ENCODE measurements at places on chromosomes 12 and 14.

DNA sequence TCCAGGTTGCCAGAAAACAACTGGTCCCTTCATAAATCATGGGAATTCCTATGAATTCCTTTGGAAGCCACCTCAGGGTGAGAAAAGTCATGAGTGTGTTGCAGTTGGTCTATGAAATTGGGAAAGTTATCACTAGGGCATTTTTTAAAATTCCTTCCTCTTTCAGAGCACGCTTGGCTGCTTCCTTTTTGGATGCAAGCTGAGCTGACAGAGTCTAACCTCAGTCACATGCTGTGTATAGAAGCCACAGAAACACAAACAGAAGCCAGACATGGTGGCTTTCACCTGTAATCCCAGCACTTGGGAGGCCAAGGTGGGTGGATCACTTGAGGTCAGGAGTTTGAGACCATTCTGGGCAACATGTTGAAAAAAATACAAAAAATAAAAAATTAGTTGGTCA lies 21.7 kb upstream of the HELB start:
- DNase-seq = peak; percentile 54

DNA sequence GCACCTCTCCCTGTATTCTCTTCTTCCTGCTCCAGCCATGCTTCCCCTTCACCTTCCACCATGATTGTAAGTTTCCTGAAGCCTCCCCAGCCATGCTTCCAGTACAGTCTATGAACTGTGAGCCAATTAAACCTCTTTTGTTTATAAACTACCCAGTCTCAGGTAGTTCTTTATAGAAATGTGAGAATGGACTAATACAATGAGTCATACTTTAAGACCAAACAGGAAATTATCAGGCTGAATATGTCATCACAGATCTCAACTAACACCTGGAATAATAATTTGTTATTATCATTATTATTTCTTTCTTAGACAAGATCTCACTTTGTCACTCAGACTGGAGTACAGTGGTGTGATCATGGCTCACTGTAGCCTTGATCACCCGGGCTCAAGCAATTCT lies 85.4 kb downstream of the KCNMB4 start:
- DNase-seq = no peak

DNA sequence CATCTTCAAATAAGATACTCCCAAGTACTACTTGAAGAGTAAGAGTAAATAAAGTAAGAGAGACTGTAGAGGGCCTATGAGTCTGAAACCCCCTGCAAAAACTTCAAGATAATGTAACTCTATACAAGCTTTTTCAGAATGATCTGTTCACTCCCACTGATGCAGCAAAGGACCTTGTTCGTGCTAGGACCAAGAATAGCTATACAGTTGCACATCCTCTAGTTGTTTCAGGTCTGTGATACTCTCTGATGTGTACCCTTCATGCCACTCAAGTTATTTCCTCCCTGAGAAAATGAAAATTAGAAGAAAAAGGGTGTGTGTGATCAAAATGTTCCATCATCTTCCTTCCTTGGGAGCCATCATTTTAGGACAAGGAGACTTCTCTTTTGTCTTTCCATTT lies 204.4 kb downstream of the ALX1 start:
- DNase-seq = no peak

DNA sequence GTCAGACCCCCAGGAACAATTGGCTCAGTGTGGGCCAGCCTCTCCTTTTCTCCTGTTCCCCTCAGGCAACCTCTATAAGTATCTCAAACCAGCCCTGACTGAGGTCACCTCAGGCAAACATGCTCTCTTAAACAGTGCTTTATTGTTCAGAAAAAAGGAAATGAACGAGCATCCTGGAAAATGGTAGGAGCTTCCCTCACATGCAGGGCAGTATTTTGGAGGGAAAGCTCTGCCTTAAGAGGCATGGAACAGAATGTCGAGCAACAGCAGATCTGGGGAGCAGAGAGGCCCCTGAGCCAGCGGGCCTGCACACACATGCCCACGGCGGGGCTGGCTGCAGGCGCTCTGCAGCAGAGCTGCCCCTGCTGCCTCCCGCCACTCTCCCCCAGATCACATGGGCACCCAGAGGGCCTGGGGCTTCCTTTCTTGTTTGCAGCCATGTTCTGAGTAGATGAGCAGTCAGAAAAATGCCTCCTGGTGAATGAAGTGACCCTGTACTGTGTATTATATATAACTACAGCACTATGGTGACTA lies 42.0 kb downstream of the MOK start:
- no peak for DNase-seq

- no peak for DNase-seq
Measured at GRCh38 chr12:110844551-110845338, 2.0 kb upstream of the CCDC63 start.

GRCh38 chr14:53450871-53451270 lies 297.7 kb upstream of the DDHD1 start:
- DNase-seq = no peak

GRCh38 chr12:107302649-107303341 lies 209.4 kb upstream of the CRY1 start:
- no peak for DNase-seq

DNA sequence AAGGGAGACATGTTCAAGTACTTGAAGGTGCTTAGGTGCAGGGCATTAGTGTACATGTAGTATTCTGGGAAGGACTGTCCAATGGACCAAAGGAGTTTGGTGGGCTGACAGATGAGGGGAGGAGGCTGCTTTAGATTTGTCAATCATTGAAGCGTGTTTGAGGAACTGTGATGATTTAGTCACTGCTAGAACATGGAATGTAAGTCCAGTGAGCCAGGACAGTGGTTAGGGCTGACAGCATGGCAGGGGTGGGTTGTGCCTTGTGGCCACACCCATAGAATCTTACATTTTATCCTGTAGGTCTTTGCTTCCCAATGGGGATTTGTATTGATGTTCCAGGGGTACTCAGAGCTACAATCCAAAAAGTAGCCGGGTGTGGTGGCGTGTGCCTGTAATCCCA lies 24.6 kb downstream of the DIP2B start:
- DNase-seq = no peak

GRCh38 chr14:64279704-64280668 lies 14.2 kb downstream of the ESR2 start:
- DNase-seq = no peak

- DNase-seq = no peak
Measured at GRCh38 chr14:104265918-104266630, 127.7 kb downstream of the KIF26A start.

DNA sequence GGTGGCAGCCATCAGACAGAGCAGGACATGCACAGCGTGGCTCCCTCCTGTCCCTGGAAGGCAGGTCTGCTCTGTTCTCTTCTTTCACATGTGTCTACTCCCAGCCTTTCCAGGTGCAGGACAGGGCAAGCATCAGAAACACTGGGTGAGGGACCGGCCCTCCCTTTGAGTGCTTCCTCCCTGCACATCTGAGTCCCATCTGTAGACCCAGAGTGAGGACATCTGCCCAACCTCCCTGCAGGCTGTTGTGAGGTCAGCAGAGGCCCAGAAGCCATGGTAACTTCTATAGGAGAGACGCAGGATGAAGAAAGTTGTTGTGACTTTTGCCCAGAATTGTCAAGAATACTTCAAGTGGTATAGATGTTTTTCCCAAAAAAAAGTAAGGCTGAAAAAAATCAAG lies 282.7 kb downstream of the CACNA1C start:
- DNase-seq = no peak

DNA sequence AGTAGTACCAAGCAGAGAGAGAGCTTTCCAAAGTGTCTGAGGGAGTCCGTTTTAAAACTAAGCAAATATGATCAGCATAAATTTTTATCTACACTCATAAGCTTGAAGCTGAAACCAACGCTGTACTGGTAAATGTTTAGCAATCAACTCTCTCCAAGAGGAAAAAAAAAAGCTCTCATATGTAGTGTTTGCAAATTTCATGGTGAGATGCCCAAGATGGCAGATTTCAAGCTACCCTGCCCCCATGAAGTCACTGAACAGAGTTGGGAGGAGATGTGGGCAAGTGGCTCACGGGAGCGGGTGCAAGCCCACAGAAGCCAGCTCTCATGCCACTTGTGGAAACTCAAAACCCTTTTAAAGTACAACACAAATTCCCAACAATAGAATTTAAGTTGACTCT lies 475.8 kb downstream of the BCAT1 start:
- DNase-seq = no peak

DNA sequence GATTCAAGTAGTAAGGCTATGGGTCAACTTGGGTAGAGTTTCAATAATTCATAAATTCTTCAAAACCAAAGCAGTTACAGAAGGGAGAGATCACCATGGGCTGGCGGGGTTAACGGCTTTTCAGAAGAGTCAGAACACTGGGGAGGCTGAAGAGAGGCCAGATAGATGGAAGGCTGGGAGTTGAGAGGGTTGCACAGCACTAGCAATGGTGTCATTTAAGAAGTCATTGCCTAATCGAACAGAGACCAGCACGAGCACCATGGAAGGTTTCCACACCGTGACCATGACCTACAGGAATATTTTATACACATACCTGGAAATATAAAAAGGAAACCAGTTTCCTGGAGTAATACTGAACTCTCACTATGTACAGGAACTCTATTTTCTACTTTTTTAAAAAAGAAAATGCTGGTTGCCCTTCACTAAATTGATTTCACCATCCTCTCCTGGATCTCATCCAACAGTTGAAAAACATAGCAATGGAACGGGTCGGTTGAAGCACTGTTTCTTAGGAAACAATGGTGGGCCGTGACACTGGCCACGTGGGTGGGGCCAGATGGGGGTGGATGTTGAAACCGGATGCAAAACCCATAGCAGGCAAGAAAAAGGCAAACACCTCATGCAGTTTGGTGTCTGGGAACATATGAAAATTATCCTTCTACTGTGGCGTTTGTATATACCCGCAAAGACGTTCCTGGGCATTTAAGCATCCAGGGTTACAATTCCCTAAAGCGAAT lies 38.0 kb upstream of the RIN3 start:
- peak; percentile 95 for DNase-seq

DNA sequence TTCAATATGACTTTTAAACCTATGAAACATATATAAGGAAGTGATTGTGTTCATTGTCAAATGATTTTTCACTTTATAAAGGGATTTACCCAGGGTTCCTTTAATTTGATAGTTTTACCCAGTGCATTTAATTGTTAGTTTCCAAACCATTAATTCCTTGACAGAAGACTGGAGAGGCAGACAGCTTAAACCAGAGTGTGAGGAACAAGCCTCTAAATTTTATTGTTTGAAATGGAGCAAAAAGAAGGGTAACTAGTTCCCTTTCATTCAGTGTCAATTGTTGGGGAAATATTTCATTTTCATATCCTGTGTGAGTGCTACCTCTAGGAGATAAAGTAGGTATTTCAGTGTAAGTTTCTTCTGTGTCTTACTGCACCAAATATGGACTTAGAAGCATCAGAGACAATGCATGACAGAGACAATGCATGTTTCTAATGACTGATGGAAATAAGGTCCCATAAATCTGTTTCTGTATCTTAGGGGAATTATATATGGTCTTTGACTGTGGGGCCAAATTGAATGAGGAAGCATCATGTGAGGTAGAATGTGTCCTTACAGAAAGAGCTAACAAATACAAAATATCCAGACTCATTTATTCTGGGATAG lies 120.5 kb downstream of the TMTC2 start:
- DNase-seq = no peak

GRCh38 chr12:23535441-23535840 lies 414.0 kb downstream of the SOX5 start:
- DNase-seq = no peak

DNA sequence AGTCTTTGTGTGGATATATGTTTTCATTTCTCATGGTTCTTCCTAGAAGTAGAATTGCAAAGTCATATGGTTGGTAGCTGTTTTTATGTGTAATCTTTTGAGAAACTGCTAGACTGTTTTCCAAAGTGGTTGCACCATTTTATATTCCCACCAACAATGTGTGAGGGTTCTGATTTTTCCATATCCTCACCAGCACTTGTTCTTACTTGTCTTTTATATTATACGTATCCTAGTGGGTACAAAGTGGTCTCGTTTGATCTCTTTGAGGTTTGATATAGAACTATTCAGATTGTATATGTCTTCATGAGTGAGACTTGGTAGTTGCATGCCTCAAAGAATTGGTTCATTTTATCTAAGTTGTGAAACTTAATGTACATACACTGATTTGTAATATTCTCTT lies 91.3 kb downstream of the BEGAIN start:
- DNase-seq = no peak

DNA sequence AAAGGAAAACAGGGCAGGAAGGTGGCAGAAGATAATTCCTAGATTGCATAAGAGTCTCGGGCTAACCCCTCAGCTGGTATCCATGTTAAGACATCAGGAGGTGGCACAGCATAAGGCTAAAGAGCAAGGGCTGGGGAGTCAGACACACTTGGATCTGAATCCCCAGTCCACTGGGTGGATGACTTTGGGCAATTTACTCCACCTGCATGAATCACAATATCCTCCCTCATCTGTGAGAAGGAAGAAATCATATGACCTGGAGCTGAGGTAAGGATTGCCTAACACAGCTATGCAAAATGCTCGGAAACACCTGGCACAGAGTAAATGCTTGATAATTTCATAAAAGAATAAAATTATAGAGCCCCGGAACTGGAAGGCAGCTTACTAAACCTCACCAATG lies 217.9 kb downstream of the PIK3C2G start:
- no peak for DNase-seq

GRCh38 chr12:9327320-9327719 lies 119.1 kb upstream of the PZP start:
- no peak for DNase-seq

- DNase-seq = no peak
Measured at GRCh38 chr12:86838711-86839110, 582.5 kb upstream of the MGAT4C start.

DNA sequence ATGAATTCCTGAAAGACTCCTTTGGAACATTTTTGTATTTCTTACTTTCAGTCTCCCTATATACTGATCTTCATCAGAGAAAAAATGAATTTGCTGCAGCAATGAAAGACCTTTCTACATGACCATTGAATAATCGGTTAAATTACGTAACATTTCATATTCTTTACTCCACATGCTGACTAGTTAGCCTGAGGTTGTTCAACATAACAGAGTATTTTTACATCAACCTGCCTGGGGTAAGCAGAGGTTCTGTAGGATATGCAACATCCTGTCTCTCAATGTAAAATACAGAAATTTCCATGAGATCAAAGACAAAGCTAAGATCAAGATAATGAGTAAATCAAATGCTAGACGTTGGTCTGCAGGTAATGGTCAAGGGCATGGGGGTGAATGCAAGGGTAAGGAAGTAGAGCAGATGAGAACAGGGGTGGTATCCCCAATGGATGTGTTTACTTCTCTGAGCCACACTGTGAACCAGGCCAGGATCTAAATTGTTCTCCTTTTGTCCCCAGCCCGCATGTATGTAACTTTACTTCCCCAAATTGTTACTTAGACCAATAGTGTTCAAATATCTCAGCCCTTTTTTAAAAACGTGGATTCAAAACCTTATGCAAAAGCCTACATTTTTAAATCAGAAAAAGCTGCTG lies 45.4 kb downstream of the DUSP6 start:
- peak; percentile 80 for DNase-seq

GRCh38 chr14:93280743-93281142 lies 52.1 kb downstream of the BTBD7 start:
- no peak for DNase-seq

DNA sequence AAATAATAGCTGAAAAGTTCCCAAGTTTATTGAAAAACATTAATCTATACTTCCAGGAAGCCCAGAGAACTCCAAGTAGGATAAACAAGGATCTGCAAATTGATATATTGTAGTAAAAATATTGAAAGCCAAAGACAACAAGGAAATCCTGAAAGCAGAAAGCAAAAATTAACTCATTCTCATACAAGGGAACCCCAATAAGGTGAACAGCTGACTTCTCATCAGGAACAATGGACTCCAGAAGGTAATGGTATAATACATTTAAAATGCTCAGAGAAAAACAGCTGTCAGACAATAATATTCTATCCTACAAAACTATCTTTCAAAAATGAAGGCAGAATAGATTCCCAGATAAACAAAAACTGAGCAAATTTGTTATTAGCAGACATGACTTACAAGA lies 138.1 kb upstream of the BMP4 start:
- DNase-seq = no peak

All from HL-60 (cell line).